ENCODE measurements at places on chromosomes 6 and 20. TPM values are rescaled to one million over a fixed set of nuclear protein-coding genes. Genes with fewer than 3 reads are reported as not detected.

The DNMT3B gene
- 14.8 TPM for polyA plus RNA-seq

The SIRPB1 gene
- polyA plus RNA-seq: not detected

The SLC26A8 gene
- polyA plus RNA-seq: not detected

DNA sequence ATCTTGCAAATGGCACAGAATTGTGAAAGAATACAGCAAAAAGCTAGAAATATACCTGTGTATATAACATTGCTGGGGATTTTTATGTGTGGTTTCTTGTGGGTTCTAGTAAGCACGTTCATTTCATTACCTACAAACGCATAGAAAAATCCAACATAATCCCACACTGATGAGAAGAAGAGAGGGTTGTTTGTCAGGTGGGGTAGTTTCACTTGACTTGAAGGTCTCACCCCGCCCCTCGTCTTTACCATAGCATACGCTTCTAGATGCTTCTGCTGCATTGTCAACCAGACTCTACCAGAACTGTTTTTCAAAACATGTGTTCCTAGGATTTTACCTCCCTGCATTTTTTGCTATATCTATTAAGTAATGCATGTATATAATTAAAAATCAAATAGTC lies 284.1 kb upstream of the TAB2 start:
- no peak for DNase-seq

DNA sequence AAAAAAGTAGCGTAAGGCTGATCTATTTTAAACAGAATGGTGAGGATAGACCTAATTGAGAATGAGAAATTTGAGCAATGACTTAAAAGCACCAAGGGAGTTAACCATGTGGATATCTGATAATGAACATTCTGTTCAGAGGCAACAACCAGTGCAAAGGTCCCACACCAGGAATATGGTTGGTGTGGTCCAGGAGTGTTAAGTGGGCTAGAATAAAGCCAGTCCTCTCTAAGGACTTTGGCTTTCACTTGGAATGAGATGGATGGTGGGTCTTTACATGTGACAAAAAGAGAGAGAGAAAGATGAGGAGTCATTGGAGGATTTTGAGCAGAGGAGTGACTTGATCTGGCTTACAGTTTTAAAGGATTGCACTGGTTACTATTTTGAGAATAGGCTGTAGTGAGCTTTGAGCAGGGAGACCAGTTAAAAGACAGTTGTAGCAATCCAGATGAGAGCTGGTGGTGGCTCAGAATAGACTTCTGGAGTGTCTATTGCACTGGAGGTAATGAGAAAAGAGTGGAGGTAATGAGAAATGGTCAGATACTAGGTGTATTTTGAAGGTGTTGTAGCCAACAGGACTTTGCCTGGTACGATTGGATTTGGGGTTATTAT lies 89.8 kb downstream of the SCAF8 start:
- DNase-seq: peak; percentile 32

The TRIM40 gene
- polyA plus RNA-seq: not detected

DNA sequence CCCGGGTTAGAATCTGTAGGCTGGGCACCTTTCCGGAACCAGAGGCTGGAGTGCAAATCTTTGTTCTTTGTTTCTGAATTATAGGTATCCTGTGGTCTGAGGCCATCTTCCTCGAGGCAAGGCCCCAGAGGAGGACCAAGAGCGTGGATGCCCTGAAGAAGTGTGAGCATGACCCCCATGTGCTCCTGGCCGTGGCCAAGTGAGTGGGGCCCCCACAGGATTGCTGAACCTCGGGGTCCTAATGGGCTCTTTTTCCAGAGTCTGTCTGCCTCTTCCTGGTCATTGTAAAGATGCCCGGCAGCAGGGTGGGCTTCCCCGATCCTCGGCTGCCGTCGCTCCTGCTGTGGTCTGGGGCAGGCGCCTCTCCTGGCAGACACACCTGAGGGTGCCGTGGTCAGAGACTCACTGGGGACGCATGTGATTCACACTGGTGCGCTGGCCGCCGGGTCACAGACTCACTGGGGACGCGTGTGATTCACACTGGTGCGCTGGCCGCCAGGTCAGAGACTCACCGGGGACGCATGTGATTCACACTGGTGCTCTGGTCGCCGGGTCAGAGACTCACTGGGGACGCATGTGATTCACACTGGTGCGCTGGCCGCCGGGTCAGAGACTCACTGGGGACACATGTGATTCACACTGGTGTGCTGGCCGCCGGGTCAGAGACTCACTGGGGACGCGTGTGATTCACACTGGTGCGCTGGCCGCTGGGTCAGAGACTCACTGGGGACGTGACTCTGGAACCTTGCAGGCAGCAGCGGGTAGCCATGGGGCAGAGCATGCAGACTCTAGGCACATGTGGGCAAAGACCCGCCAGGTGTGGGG lies 6.5 kb upstream of the C20orf204 start:
- no peak for DNase-seq

- DNase-seq: no peak
These were observed 30.9 kb downstream of the PSMG4 start for GRCh38 chr6:3289664-3290055.

The HSPA12B gene
- 1.2 TPM for polyA plus RNA-seq

DNA sequence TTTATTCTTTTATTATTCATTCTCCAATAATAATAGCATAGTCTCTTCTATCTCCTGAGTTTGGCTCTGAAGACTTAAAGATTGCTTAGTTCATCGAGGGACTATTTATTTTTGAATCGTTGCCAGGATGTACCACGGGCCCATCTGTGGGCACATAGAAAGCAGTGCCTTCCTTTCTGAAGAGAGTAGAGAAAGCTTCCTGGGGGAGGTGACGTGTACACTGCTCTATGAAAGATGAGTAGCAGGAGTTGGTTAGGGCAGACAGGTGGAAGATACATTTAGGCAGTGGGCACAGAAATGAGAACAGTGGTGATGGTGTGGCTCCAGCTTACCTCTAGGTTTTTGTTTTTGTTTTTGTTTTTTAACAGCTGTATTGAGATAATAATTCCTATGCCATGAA lies 98.4 kb downstream of the CDKAL1 start:
- no peak for DNase-seq

DNA sequence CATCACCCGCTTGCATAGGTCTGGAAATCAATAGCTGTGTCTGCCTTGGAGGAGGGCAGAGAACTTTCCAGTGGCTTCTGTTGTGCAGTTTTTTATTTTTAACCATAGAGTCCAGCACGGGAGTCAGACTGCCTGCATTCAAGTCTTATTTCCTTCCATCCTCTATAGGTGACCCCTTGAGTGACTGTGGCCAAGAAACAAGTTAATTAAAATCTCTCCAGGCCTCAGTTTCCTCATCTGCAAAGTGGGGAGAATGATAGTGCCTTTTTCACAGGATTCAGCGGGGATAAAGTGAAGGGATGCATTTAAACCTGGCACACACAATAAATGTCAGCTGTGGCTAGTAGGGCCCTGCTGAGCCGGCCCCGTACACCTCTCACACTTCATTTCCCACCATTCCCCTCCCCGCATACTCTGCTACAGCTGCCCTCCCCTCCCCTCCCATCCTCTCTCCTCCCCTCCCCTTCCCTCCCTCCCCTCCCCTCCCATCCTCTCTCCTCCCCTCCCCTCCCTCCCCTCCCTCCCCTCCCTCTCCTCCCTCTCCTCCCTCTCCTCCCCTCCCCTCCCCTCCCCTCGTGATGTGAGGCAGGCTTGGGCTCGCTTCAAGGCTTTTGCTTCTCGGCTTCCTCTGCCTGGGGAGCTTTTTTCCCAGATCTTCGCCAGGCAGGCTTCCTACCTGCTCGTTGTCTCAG lies 150.5 kb downstream of the TFAP2C start:
- DNase-seq: no peak

GRCh38 chr6:52526634-52527033 lies 50.2 kb downstream of the TRAM2 start:
- no peak for DNase-seq

DNA sequence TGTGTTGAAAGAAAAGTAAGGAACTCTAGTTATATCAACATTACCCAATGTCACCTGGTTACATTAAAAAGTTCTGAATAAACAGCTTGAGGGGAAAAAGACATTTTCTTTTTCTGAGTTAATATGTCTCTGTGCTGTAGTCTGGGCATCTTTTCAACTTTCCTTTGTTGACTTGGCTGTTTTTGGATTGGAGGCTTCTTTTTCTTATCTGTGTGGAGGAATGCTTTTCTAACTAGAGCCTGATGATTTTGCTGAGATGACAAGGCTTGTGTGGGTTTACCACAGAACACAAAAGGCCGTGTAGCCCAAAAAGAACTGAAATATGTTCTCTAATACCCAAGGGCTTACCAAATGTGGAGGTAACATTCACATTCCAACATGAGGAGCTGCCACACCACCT lies 161.8 kb downstream of the KCNQ5 start:
- no peak for DNase-seq

DNA sequence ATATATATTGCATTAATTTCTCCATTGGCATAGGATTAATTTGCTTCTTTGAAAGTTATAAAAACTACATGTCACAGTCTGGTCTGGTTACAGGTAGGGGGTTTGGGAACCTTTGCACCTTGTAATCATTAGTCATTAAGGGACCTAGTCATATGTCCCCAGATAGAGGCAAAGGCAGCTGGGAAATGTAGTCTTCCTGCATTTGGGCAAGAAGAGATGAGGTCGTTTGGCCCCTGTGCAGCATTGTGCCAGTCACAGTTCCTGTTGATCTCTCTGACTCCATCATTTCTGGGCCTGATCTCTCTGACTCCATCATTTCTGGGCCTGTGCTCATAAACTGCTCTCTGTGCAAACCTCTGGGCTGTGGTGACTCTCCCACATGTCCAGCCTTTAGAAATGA lies 73.2 kb downstream of the BCKDHB start:
- DNase-seq: no peak

The HLA-DMA gene
- 6.9 TPM for polyA plus RNA-seq

DNA sequence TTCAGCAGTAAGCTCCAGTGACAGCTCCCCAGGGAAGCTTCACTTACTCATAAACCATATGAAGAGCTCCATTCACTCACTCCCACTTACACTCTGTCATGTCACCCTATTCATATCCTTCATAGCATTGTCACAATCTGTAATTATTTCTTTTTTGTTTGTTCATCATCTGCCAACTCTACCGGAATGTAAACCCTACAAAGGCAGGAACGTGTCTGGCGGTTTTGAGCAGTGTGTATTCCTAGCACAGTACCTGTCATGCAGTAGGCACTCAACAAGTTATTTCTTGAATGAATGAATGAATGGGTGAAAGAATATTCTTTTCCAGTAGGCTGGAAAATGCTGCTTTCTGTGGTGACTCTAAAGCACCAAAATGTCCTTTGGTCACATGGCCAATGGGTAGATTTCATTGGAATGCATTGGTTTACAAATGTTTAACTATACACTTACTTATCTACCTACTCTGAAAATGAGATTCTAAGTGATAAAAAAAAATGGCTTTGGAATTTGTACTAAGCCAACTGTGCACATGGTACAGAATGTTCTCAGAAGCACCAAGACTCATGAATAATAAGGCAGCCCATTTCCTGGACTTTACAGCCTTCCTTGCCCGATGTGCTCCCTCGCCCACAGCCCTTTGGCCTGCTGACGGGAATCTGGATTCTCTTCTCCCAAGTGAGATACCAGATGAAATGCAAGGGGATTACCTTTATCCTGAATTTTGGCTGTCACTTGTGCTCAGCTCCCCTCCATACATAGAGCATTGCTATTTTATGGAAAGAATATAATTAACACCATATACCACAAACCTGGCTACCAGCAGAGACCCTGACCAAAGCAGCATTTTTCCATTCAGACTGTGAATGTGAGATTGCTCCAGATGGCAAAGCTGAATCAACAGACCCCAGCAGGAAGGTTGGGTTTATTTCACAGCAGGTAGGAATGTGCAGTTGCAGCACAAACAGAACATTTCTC lies 273.3 kb downstream of the ALDH8A1 start:
- DNase-seq: peak; percentile 40

Measured in cardiac muscle cell (in vitro differentiated cells and primary cell).